Nucleus accumbens (tissue), 56 donors: ENCODE measurements at places on chromosomes 4 and X.

DNA sequence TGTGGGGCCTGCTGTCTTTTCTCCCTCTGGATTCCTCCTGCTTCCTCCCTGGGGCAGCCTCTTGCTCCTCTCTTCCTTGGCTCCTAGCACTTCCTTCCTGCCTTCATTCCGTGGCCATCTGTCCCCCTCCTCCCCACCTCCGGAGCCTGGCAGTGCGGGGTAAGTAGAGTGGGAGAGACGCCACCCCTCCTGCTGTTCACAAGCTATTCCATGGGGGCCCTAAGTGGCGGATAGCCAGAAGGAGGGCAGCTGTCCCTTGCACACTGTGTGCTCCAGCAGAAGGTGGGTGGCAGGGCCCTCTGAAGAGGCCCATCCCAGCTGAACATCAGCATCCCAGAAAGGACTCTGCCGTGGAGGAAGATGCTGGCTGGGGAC, 27.4 kb downstream of the CCNQ start:
- no peak for DNase-seq

- DNase-seq: no peak
Measured at GRCh38 chr4:146027761-146028160, 89.1 kb upstream of the ZNF827 start.

GRCh38 chr4:98374643-98375042, 113.5 kb downstream of the RAP1GDS1 start:
- DNase-seq: no peak

- no peak for DNase-seq
Measured at GRCh38 chr4:128517739-128518510, 230.3 kb upstream of the PGRMC2 start.

GRCh38 chr4:99722006-99722405, 64.4 kb upstream of the C4orf54 start:
- no peak for DNase-seq
